A375 (cell line): ENCODE measurements at places on chromosomes 6 and 20. TPM values are rescaled to one million over a fixed set of nuclear protein-coding genes. Genes with fewer than 3 reads are reported as not detected.

Gene COL20A1
- 0.03 and 0.41 TPM in 2 replicates for total RNA-seq

Gene PRICKLE4
- not detected in 2 replicates for total RNA-seq

Gene BMP2
- 13.4 and 15.8 TPM in 2 replicates for total RNA-seq

Gene PROCR
- 48.1 and 53.3 TPM in 2 replicates for total RNA-seq

Gene VGLL2
- 0.58 and 0.94 TPM in 2 replicates for total RNA-seq

Gene HLA-DMB
- 16.0 and 16.5 TPM in 2 replicates for total RNA-seq

Gene TREML2
- 0.16 and 0.19 TPM in 2 replicates for total RNA-seq

Gene FAM83B
- 0.61 and 1.6 TPM in 2 replicates for total RNA-seq

Gene OR2H2
- total RNA-seq = not detected in 2 replicates

Gene CLVS2
- 0.13 and 0.60 TPM in 2 replicates for total RNA-seq
